Jurkat, Clone E6-1 (cell line): ENCODE measurements at places on chromosomes 5 and 9.

GRCh38 chr9:112037281-112038016 lies 137.6 kb downstream of the SUSD1 start:
- peak; percentile 98 for DNase-seq

GRCh38 chr5:116509483-116510244 lies 65.0 kb downstream of the SEMA6A start:
- DNase-seq: no peak

GRCh38 chr9:100756217-100756616 lies 178.3 kb downstream of the CAVIN4 start:
- no peak for DNase-seq

- DNase-seq: no peak
Observed at GRCh38 chr5:152595405-152595804, 190.3 kb upstream of the NMUR2 start.

DNA sequence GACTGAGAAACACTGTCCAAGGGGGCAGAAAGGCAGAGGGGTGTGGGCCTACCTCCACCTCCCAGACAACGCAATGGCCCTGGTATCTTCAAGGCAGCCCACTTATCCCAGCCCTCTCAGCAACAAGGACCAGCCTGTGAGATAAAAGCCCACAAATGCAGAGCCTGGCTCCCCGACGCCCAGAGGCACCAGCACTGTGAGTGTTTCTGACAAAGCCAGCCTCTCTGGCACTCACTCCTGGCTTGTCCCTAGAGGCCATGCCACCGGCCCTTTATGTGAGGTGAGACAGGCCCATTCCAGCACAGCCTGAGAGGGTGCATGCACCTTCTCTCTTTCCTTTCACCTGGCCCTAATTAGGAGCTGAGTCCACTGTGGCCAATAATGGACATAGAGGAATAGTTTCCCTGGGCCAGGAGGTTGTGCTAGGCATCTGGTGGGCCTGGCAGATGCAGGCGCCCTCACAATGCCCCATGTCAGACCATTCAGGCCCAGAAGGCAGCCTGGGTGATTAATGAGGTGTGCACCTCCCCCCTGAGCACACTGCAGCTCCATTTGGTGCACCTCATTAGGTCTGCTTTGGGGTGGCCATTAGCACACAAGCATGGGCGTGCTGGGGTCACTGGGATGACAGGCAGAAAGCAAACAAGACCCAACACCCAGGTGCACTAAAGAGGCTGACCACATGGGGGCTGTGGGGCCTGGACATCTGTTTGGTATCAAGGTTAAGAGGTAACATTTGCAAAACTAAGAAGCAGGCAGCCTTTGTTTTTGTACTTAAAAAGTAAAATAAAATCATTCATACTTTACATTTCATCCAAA lies 176.0 kb downstream of the MED10 start:
- DNase-seq: no peak
